ENCODE measurements at places on chromosomes 2 and 18.

DNA sequence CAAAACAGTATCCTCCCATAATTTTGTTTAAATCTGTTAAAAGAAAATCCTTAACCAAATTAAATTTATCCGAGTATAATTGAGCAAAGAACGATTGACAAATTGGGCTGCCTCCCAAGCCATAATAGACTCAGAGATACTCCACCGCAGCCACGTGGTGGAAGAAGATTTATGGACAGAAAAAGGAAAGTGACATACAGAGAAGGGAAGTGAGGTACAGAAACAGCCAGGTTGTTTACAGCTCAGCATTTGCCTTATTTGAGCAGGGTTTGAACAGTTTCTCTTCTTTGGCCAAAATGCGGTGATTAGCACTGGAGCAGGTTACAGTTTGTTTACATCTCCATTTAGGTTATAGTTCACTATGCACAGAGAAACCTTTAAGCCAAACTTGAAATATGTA, 60.8 kb downstream of the KYNU start:
- no peak for DNase-seq

DNA sequence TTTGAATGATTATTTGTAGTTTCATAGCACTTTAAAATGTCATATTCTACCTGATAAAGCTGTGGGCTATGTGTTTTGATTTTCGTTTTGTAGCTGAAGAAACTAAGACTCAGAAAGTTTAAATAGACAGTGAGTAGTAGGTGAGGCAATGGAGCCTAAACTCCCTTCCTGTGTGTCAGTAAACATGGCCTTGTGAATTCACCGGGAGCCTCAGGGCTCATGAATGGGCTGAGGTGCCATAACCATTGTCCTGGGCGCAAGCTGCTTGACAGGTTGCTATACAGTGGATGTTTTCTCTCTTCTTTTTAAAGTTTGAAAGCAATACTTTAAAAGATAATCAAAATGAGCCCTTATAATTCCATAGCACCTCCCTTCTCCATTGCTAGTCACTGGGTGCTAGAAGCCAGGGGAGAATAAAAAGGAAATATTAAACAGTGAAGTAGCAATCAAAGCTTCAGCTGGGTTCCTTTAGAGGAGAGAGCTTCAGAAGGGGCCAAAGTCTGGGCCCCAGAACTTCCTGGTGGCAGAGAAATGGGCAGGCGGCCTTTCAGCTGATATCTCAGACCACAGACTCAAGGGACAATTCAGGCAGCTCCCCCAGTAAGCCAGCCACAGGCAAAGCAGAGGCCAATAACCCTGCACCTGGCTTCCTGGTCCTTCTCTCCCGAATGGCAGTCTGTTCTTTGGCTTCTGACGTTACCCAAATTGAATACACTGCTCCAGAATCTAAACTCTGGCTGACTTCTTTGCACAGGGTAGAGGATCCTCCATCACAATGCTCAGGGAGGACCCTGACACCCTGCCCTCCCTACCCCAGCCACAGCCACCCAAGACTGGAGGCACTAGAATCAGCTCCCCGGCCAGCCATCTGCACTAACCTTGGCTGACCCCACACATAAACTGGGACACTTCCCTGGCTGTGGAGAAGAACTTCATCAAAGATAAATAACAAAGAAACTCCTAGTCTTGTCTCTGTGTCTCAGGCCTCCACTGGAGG, 51.8 kb upstream of the NPAS2 start:
- DNase-seq: no peak

DNA sequence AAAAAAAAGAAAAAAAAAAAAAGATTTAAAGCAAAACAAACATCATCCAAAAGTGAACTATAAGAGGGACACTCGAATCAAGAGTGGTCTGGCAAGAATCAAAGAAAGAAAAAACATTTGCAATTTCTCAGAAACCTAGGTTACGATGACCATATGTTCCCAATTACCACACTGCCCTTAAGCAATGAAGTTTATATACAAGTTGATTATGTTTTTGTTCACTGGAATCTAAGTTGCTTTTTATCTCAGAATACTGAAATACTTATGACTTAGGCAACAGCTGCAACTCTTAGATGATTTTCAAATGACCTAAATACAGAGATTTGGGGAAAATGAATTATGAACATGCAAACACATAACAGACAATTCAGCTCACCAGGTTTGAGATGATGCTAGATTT, 597.1 kb upstream of the CHAC2 start:
- no peak for DNase-seq

DNA sequence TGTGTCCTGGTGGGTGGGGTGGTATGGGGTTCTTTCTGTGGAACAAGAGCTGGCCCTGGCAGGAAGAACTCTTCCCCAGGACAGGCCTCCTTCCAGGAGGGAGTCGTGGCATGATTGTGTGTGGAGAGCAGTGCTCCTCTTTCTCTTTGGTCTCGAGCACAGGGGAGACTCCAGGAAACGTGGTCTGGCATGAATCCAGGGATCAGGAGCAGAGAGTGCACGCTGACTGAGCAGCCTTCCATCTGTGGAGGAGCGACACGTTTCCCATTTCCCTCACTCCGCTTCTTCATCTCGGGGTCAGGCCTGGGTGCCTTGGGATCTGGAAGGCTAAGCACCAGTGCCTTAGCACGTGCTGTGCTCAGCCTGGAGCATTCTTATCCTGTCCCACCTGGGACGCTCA, 132.0 kb upstream of the HDAC4 start:
- DNase-seq: no peak

GRCh38 chr18:62379051-62379450, 53.9 kb downstream of the TNFRSF11A start:
- no peak for DNase-seq

- DNase-seq: no peak
Measured at GRCh38 chr2:222434204-222434603, 9.9 kb downstream of the SGPP2 start.
